ENCODE measurements at places on chromosomes 4 and X. TPM values are rescaled to one million over a fixed set of nuclear protein-coding genes. Genes with fewer than 3 reads are reported as not detected.
A peak's percentile ranks its signal among the peaks of the same experiment; 100 is the strongest.

FAM114A1 gene
- total RNA-seq: 0.38 TPM

GRCh38 chr4:81844717-81845116 is 373.0 kb upstream of the RASGEF1B start:
- peak; percentile 59 for DNase-seq
- H3K27me3 ChIP-seq: no peaks in the 10 kb centered on the region
- H3K36me3 ChIP-seq: no peaks in the 10 kb centered on the region
- H3K4me1 ChIP-seq: peaks cover 10% of the 10 kb centered on the region

- H3K27ac ChIP-seq: no peak overlapping the region
- no peak for DNase-seq
- H3K4me3 ChIP-seq: no peak overlapping the region
- H3K27me3 ChIP-seq: no peaks in the 10 kb centered on the region
- H3K36me3 ChIP-seq: peaks cover 11% of the 10 kb centered on the region
- H3K4me1 ChIP-seq: peaks cover 14% of the 10 kb centered on the region
Observed at GRCh38 chrX:32448320-32448719, 763.0 kb downstream of the DMD start.

MTMR8 gene
- 6.1 TPM for total RNA-seq

MMRN1 gene
- 0.10 TPM for total RNA-seq

USP17L27 gene
- total RNA-seq: not detected

DNA sequence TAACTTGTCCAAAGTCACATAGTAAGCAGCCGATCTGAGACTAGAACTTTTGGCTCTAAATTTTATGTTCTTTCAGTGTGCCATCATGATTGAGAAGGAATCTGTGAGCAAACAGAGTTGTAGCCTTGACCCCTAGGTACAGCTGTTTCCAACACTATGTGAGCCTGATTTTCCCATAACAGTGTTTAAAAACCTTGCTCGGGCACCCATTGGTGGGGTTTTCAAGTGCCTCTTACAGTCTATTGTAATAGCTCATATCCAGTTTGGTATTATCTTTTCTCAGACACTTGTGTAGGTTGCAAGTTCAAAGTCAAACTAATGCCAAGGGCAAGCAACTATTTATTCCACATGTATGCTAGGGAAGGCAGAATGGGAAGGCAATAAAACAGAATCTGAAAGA is 467.9 kb downstream of the INPP4B start:
- H3K4me1 ChIP-seq: peaks cover 62% of the 10 kb centered on the region
- peaks cover 46% of the 10 kb centered on the region for H3K36me3 ChIP-seq
- peak overlapping the region; percentile 54 for H3K4me3 ChIP-seq
- no peaks in the 10 kb centered on the region for H3K27me3 ChIP-seq
- DNase-seq: no peak

TEX13C gene
- not detected for total RNA-seq

DNA sequence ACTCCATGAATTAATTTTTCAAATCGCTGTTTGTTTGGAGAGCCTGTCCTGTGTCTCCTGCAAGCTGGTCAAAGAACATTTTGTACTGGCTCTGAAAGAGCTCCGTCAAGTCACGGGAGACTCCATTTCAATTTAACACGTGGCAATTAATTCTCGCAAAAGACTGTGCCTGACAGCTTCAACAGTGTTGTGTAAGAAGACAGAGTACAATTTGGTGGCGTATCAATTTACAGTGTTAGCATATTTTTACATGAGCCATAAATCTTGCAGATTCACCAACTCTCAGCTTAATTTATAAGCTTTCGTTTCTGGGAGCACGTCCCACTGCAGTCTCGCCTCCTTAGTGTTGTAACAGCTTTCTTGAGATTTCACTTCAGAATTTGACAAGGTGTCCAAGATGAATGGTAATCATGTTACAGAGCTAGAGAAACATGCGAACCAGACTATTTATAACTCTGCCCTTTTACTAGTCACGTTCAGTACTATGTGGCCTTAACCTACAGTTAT is 70.8 kb downstream of the RWDD4 start:
- no peak overlapping the region for H3K27ac ChIP-seq
- H3K4me3 ChIP-seq: no peak overlapping the region
- H3K4me1 ChIP-seq: no peaks in the 10 kb centered on the region
- no peak for DNase-seq

GRCh38 chr4:37236165-37236564 is 8.4 kb upstream of the NWD2 start:
- DNase-seq: no peak
- no peaks in the 10 kb centered on the region for H3K36me3 ChIP-seq
- no peak overlapping the region for H3K27ac ChIP-seq
- H3K27me3 ChIP-seq: peaks cover 24% of the 10 kb centered on the region

GRCh38 chrX:49656533-49656932 is 39.3 kb downstream of the PAGE1 start:
- H3K27me3 ChIP-seq: no peaks in the 10 kb centered on the region
- no peaks in the 10 kb centered on the region for H3K36me3 ChIP-seq
- no peak overlapping the region for H3K4me3 ChIP-seq
- H3K4me1 ChIP-seq: no peaks in the 10 kb centered on the region

- no peaks in the 10 kb centered on the region for H3K36me3 ChIP-seq
- peaks cover 66% of the 10 kb centered on the region for H3K27me3 ChIP-seq
- peak within 1 kb of the TSS; percentile 15 for H3K4me3 ChIP-seq
- H3K27ac ChIP-seq: no peak within 1 kb of the TSS
- H3K4me1 ChIP-seq: peaks cover 15% of the 10 kb centered on the region
Observed at GRCh38 chr4:186723292-186724057, at the start of gene FAT1. TSS of gene FAT1 (minus strand) at chr4:186723856. CDS start at chr4:186709827, 14,029 bp downstream.

GRCh38 chr4:183636923-183637322 is 22.1 kb downstream of the RWDD4 start:
- H3K4me3 ChIP-seq: no peak overlapping the region
- H3K4me1 ChIP-seq: peaks cover 18% of the 10 kb centered on the region
- no peaks in the 10 kb centered on the region for H3K27me3 ChIP-seq
- peaks cover 11% of the 10 kb centered on the region for H3K36me3 ChIP-seq

PF4V1 gene
- not detected for total RNA-seq

MAOA gene
- total RNA-seq: 0.21 TPM

DNA sequence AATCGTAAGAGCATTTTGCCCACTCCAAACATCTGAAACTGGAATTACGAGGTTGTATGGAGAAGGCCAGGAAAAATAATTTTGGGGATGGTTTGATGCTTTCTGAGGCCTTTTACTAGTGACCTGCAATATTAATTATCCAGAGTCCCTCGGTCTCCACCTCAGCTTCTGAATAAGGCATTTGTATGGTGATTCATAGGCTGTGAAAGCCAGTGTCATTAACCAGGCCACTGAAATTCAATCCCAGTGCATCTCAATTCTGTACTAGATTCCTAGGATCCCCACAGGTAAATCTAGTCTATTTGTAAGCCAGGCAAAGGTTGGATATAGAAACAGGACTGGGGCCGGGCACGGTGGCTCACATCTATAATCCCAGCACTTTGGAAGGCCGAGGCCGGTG is 135.4 kb upstream of the RBPJ start:
- no peak overlapping the region for H3K27ac ChIP-seq
- no peaks in the 10 kb centered on the region for H3K4me1 ChIP-seq
- H3K4me3 ChIP-seq: no peak overlapping the region
- H3K27me3 ChIP-seq: no peaks in the 10 kb centered on the region

DNA sequence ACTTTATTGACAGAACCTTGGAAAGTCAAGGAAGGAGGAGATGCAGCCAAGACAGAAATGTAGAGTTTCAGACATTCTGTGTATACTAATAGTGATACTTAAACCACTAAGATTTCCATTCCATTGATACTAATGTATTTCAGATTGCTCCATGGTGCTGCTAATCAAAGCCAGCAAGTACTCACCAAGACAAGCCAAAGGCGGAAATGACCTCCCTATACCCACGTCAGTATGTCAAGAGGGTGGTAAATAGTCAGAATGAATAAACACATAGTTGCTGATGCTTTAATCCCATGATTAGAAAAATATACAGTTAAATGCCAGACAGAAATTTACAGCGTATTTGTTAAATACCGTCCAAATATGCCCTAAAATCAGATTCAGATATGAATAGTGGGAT is 417.8 kb upstream of the INTU start:
- no peak overlapping the region for H3K4me3 ChIP-seq
- no peaks in the 10 kb centered on the region for H3K27me3 ChIP-seq
- no peak for DNase-seq
- H3K27ac ChIP-seq: no peak overlapping the region
- no peaks in the 10 kb centered on the region for H3K4me1 ChIP-seq

GRCh38 chrX:133921764-133922389 is 63.5 kb downstream of the GPC3 start:
- no peak overlapping the region for H3K4me3 ChIP-seq
- H3K36me3 ChIP-seq: no peaks in the 10 kb centered on the region
- H3K27me3 ChIP-seq: no peaks in the 10 kb centered on the region
- peak; percentile 20 for DNase-seq
- H3K4me1 ChIP-seq: peaks cover 9% of the 10 kb centered on the region

- H3K27ac ChIP-seq: no peak overlapping the region
- peaks cover 4% of the 10 kb centered on the region for H3K4me1 ChIP-seq
- DNase-seq: no peak
- peaks cover 29% of the 10 kb centered on the region for H3K27me3 ChIP-seq
- H3K36me3 ChIP-seq: peaks cover 1% of the 10 kb centered on the region
Observed at GRCh38 chrX:431056-431455, 44.3 kb upstream of the PPP2R3B start.

CT55 gene
- not detected for total RNA-seq

DNA sequence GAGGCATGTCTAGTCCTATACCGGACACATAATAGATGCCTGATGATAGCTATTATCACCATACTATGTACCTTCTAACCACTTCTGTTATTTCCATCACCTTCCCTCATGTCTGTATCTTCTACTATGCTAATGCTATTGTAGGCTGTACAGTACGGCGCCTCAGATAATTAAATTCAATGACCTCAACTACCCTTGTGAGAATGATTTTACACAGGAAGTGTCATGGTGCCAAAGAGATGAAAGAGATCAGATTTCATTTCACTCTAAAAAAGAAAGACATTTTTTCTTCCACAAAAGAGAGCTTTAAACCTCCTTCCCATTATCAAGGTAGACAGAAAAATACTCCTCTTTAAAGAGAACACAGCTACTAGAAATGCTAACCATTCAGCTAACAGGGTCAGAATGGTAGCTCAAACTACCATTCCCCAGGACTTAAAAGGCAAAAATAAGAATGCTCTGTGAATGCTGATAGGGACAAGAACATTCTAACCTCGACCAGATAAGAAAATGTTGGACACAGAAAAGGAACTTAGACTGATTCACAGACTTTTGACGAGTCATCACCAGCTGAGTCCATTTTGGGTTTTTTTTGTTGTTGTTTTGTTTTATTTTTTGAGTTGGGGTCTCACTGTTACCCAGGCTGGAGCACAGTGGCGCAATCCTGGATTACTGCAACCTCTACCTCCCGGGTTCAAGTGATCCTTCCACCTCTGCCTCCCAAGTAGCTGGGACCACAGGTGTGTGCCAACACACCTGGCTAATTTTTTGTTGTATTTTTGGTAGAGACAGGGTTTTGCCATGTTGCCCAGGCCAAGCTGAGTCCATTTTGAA is 99.2 kb upstream of the RAPGEF2 start:
- H3K4me1 ChIP-seq: peaks cover 12% of the 10 kb centered on the region
- DNase-seq: no peak
- H3K36me3 ChIP-seq: no peaks in the 10 kb centered on the region
- no peak overlapping the region for H3K27ac ChIP-seq
- no peak overlapping the region for H3K4me3 ChIP-seq
- peaks cover 9% of the 10 kb centered on the region for H3K27me3 ChIP-seq

- no peaks in the 10 kb centered on the region for H3K4me1 ChIP-seq
- no peak overlapping the region for H3K27ac ChIP-seq
- no peaks in the 10 kb centered on the region for H3K27me3 ChIP-seq
- no peak overlapping the region for H3K4me3 ChIP-seq
- H3K36me3 ChIP-seq: no peaks in the 10 kb centered on the region
Observed at GRCh38 chrX:71976753-71977152, 66.1 kb downstream of the NHSL2 start.

GRCh38 chr4:85600501-85600900 is 125.6 kb downstream of the ARHGAP24 start:
- DNase-seq: no peak
- no peak overlapping the region for H3K4me3 ChIP-seq
- H3K27ac ChIP-seq: no peak overlapping the region
- H3K36me3 ChIP-seq: no peaks in the 10 kb centered on the region
- no peaks in the 10 kb centered on the region for H3K27me3 ChIP-seq
- H3K4me1 ChIP-seq: no peaks in the 10 kb centered on the region
